ENCODE measurements at places on chromosomes 1 and 21.

GRCh38 chr1:150183061-150183460, 33.3 kb downstream of the PLEKHO1 start:
- DNase-seq, result no peak

DNA sequence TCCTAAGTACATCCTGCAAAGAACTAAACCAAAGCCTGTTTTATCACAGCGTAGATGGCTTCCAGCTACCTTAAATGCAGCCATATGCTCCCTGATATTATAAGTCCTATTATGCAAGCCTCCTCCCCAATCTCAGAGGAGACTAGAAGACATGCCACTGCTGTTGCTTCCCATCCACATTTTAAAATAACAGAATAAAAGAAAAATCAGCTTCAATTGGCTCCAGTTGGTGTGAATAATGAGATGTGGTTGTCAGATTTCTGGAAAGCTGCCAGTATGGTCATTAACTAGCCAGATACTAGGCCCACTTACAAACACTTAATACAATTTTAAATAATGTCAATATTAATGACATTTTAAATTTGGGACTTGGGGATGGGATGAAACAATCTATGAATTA, 25.7 kb downstream of the WARS2 start:
- no peak for DNase-seq

GRCh38 chr1:190452272-190452848, 25.3 kb downstream of the BRINP3 start:
- DNase-seq, result no peak

- no peak for DNase-seq
Observed at GRCh38 chr1:27566462-27567145, 37.3 kb downstream of the AHDC1 start.

DNA sequence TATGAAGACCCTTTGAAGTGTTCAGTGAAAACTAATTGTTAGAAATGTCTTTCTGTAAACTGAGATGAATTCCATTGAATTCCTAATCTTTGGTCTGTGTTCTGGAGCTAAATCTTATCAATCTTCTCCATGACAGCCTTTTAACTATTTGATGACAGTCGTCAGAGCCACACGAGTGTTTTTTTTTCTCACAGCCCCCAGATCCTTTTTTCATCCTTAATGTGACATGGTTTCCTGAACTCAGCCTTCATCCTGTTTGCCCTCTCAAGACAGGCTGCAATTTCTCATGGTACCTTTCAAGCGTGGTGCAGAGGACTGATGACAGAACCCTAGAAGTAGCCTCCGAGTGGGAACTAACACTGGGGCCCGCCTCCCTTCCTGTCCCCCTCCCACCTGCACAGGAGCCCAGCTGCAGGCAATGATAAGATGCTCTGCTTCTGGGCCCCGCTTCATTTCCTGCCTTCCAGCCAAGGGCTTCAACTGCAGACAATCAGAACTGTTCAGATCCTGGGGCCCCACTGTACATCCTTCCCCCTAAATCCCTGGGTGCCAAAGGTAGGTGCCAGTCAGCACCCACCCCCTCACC, 114.6 kb upstream of the VAV3 start:
- no peak for DNase-seq

- no peak for DNase-seq
Observed at GRCh38 chr1:157996433-157996832, 3.0 kb downstream of the KIRREL1 start.

GRCh38 chr1:207922554-207922953, 11.6 kb upstream of the CD34 start:
- no peak for DNase-seq

- no peak for DNase-seq
Observed at GRCh38 chr1:72100771-72101170, 181.6 kb downstream of the NEGR1 start.

Data from substantia nigra (tissue), 51 donors.